Right lobe of liver (tissue), 6 donors: ENCODE measurements at places on chromosomes 5 and 9. TPM values are rescaled to one million over a fixed set of nuclear protein-coding genes. Genes with fewer than 3 reads are reported as not detected.

GRCh38 chr5:149988126-149988525 is 12.3 kb downstream of the TIGD6 start:
- no peaks in the 10 kb centered on the region for H3K4me1 ChIP-seq
- H3K27ac ChIP-seq: no peak overlapping the region
- H3K4me3 ChIP-seq: no peak overlapping the region
- DNase-seq: no peak

GRCh38 chr5:123178683-123179082 is 89.6 kb downstream of the PRDM6 start:
- H3K4me1 ChIP-seq: no peaks in the 10 kb centered on the region
- no peak overlapping the region for H3K27ac ChIP-seq
- H3K4me3 ChIP-seq: no peak overlapping the region
- no peaks in the 10 kb centered on the region for H3K36me3 ChIP-seq
- DNase-seq: no peak

DNA sequence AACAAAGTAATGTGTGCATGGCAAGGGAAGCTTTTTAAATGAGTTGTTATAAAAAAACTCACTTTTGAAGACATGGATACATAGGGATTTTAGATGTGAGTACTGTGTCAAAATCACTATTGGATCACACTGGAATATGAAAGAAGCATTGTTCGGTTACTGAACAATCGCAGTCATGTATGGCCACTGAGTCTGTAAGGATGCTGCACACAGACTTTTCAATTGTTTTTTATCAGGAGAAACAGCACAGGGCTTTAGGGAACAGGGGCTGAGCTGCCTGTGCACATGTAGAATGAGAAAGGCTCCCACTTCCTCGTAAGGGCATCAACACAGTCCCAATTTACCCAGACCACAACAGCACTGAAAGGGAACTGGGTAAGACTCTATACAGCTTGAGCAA is 1333.9 kb upstream of the DMAC1 start:
- no peak overlapping the region for H3K4me3 ChIP-seq
- H3K4me1 ChIP-seq: no peaks in the 10 kb centered on the region
- no peaks in the 10 kb centered on the region for H3K27me3 ChIP-seq
- no peak for DNase-seq
- no peaks in the 10 kb centered on the region for H3K36me3 ChIP-seq

GRCh38 chr9:19023078-19023477 is 9.9 kb downstream of the SAXO1 start:
- no peak for DNase-seq
- no peaks in the 10 kb centered on the region for H3K4me1 ChIP-seq
- H3K27ac ChIP-seq: no peak overlapping the region
- no peaks in the 10 kb centered on the region for H3K27me3 ChIP-seq

- H3K4me3 ChIP-seq: no peak overlapping the region
- no peaks in the 10 kb centered on the region for H3K36me3 ChIP-seq
- H3K27ac ChIP-seq: no peak overlapping the region
These were observed 7.5 kb downstream of the NMUR2 start for GRCh38 chr5:152397581-152397980.

Gene PCDHAC1
- total RNA-seq: 0.47 TPM
